HEK293T (cell line): ENCODE measurements at places on chromosomes 4 and X.
A peak's percentile ranks its signal among the peaks of the same experiment; 100 is the strongest.

DNA sequence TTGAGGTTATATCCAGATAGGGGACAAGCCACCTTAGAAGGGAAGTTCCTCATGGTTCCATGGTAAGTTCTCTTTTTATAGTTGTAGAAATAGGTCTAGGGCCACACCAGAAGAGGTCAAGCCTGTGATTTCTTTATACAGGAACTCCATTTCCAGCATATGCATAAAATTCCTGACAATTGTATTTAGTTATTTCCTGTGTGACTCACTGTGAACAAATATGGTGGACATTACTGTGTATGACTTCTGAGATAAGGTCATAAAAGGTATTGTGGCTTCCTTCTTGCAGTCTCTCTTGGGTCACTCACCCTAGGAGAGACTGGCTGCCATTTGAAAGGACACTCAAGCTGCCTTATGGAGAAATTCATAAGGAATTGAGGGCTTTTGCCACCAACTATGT, 2.2 kb upstream of the C4orf36 start:
- no peak for DNase-seq

DNA sequence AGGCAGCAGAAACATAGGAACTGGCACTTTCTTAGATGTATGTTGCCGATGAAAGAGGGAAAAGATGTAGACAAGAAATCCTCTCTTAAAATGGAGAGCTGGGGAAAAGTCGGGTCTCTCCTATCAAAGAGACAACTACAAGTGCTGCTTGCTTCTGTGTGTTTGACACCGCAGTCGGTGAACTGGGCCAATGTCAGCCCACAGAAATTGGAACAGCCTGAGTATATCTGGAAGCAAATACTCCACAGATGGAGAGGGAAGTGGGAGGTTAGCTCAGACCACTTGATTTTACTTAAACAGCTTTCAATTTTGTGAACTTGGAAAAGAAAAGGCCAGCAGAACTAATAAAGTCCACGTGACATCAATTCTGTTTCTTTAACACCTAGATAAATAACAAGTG, 230.9 kb upstream of the FAT1 start:
- no peak for DNase-seq

DNA sequence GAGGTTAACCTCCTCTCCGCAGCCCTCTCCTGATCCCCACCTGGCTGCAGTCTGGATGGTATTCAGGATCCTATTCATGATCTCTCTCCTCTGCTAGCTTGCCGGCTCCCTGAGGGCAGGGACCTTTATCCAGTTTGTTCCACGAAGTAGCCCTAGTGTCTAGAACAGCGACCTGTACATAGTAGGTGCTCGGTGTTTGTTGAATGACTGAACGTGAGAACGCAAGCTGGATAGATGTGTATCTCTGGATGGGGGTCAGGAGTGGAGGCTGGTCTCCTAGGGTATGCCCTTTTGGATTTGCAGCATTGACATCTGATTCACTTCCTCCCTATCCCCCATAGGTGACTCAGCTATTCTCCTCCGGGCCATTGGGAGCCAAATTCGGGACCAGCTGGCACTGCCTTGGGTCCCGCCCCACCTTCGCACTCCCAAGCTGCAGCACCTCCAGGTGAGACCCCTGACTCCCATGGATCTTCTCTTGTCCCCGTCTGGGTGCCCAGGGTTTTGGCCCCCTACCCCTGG, 7.3 kb downstream of the CCDC22 start:
- no peak for DNase-seq

GRCh38 chr4:27008679-27009078, 148.0 kb downstream of the STIM2 start:
- DNase-seq = no peak

GRCh38 chrX:118928151-118928550, 46.3 kb upstream of the LONRF3 start:
- no peak for DNase-seq

DNA sequence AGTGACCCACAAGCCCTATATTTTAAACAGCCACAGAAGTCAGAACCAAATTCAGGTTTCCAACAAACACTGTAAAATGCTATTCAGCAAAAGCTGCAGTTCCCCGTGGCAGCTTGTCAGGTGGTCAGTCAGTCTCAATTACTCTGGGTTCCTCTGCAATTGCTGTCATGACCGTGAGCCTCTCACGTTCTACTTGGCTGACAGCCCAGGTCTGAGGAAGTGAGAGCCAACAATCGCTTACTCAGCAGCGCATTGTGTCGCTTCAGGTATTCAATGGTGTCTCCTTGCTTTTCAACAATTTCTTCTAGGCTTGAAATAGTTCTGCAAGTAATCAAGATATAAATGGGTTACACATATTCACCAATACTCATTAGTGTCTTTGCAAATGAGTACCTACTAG, 25.8 kb downstream of the TRIM75 start:
- DNase-seq = no peak

DNA sequence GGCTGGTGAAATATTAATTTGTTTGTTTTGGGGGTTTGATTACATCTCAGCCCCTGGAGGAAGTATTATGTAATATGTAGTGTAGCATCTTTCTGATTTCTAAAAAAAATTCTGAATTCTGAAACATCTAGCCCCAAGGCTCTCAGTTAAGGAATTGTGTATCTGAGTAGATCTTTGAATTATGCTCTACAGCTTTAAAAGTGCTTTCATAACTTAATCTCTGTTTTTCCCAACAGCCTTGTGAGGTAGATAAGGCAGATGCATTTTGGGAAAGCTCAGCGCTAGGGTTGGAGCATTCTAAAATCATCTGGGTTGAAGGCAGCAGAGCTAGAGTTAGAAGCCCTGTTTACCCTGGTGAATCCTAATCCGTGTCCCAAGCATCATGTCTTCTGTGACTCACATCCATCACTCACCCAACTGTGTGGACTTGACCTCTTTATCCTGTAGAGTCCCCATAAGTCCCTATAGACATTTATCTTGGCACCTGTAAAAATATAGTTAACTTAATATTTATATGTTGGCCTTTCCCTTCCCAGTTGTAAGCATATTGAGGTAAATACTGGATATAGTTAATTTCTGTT, 49.8 kb downstream of the FNIP2 start:
- no peak for DNase-seq

- no peak for DNase-seq
These were observed 5.0 kb downstream of the LNX1 start for GRCh38 chr4:53586121-53586816.

GRCh38 chr4:113467581-113467980, 294.0 kb downstream of the CAMK2D start:
- DNase-seq = no peak

- DNase-seq = no peak
These were observed 33.0 kb upstream of the CPLX1 start for GRCh38 chr4:858831-859451.

- no peak for DNase-seq
These were observed 84.1 kb downstream of the TNIP2 start for GRCh38 chr4:2672082-2672481.

GRCh38 chr4:19857380-19857779, 394.3 kb upstream of the SLIT2 start:
- DNase-seq = no peak

- no peak for DNase-seq
These were observed 306.9 kb upstream of the FGF13 start for GRCh38 chrX:139018436-139018835.

DNA sequence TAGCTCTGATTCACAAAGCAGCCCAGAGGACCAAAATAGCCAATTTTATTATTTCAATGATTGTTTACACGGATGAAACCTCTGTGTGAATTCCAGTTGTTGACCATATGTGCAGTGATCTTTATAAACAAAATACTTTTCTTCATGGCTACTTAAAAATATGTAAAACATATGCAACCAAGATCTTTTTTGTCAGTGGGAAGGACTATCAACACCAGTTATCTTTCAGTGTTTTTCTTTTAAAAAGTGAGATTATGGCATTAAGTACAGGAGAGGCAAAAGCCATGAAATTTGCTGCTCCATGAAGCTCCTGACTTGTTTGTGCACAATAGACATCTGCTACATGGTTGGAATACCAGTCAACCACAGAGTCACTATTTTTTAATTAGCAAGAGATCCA, 184.4 kb downstream of the DKK2 start:
- no peak for DNase-seq

- DNase-seq = no peak
These were observed 98.5 kb upstream of the FAM9C start for GRCh38 chrX:13142891-13143290.

GRCh38 chr4:2793586-2794485, 951 bp downstream of the SH3BP2 start:
- DNase-seq = no peak

GRCh38 chrX:38965888-38966287, 164.6 kb downstream of the MID1IP1 start:
- no peak for DNase-seq

- no peak for DNase-seq
These were observed 11.8 kb downstream of the DGKQ start for GRCh38 chr4:961351-962230.

DNA sequence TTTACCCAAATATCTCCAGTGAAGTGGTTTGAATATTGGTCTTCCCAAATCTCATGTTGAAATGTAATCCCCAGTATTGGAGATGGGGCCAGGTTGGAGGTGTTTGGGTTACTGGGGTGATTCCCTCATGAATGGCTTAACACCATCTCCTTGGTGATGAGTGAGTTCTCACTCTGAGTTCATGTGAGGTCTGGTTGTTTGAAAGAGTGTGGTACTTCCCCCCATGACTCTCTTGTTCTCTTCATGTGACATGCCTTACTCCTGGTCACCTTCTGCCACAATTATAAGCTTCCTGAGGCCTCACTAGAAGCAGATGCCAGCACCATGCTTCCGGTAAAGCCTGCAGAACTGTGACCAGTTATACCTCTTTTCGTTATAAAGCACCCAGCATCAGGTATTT, 32.9 kb upstream of the OTUD4 start:
- DNase-seq = no peak

- DNase-seq = peak; percentile 49
These were observed 75.8 kb downstream of the NUDT11 start for GRCh38 chrX:51420610-51421009.

GRCh38 chrX:127861611-127862010, 190.6 kb downstream of the ACTRT1 start:
- no peak for DNase-seq

GRCh38 chrX:107709266-107709806, 66.3 kb downstream of the TSC22D3 start:
- DNase-seq = no peak

DNA sequence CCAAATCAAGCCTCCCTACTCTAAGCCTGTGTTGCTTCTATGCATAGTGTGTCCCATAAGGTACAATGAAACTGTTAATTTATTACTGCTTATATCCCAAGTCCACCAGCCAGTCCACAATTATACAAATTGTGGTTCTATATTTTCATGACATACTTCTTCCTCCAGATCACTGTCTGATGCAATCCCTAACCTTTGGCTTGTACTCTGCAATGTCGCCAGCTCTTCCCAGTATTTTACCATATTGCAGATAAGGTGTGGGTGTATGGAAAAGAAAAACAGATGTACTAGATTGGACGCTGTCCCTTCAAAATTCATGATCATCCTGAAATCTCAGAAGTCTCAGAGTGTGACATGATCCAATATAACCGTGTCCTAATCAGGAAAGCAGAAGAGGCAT, 286.2 kb downstream of the GASK1B start:
- DNase-seq = no peak

DNA sequence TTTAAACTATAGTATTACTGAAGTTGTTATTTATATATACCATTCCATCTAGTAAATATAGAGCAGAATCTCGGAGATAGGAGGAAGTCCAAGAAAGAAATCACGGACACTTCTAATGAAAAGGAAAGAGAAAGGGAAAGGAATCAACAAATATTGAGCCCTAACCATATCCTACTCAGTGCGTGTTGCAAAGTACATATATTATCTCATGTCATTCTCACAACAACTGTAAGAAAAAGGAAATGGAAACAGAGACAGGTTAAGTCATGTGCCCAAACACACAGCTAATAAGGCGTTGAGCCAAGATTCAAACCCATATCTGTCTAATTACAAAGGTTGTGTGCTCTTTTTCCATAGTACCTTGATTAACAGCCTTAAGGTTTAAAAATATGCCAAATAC, 16.0 kb downstream of the HTR2C start:
- DNase-seq = no peak

- no peak for DNase-seq
These were observed 76.0 kb upstream of the SRD5A3 start for GRCh38 chr4:55269995-55270394.

DNA sequence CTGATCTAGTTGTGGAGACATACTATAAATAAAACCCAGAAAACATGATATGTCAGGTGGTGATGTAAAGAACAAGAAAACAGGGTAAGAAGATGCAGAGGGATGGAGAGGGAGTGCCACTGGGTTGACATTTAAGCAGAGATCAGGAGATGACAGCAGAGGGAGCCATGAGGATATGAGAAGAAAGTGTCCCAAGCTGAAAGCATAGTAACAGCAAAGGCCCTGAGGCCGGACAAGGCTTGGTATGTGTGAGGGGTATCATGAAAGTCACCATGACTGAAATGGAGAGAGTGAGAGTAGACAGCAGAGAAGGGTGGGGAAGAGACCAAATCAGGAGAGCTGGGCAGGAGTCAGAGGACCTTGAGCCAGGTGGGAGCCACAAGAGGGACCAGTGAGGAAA, 3.4 kb downstream of the GPKOW start:
- no peak for DNase-seq

DNA sequence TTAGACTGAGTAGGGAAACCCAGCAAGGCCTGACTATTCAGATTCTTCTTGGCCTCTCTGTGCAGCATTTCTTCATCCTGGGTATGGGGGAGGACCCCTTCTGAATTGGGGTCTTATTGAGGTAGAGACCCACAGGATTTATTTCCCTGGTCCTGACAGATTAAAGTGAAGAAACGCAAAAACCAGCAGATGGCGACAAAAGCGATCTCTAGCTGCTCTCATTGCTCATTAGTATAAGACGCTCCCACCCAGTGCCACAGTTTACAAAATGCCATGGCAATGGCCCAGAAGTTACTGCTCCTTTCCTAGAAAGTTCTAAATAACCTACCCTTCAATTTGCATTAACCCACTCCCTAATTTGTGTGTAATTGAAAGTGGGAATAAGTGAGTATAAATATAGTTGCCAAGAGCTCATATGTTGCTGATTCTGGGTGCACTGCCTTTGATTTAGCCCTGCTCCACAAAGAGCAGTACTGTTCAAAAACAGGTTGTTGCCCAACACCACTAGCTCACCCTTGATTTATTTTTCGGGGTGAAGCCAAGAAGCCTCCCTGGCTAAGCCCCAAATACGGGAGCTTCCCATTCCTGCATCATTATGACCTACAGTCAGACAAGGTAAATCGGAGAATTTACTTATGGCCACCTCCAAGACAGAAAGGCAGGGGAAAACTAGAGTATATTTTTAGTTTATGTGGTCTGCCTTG, 3.7 kb upstream of the BEX4 start:
- DNase-seq = peak; percentile 63

DNA sequence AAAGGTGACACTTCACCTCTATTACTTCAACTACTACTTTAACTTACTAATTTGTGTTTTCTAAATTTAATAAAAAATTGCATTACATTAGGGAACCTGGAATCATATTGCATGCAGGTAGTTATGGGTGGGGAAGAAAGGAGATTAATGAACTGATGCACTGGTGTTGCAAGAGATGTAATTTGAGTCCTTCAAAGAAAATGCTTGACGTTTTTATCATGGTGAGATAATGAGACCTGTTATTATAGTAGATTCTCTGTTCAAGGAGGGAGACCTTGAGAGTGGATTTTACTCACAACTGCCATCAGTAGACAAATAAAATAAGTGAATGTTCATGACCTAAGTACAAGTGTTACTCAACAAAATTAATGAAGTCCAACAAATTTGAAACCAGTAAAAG, 26.4 kb upstream of the MED14 start:
- DNase-seq = no peak
